CD4-positive, alpha-beta T cell treated with Interleukin-10 for 1 hour (primary cell): ENCODE measurements at places on chromosomes 7 and 10.

DNA sequence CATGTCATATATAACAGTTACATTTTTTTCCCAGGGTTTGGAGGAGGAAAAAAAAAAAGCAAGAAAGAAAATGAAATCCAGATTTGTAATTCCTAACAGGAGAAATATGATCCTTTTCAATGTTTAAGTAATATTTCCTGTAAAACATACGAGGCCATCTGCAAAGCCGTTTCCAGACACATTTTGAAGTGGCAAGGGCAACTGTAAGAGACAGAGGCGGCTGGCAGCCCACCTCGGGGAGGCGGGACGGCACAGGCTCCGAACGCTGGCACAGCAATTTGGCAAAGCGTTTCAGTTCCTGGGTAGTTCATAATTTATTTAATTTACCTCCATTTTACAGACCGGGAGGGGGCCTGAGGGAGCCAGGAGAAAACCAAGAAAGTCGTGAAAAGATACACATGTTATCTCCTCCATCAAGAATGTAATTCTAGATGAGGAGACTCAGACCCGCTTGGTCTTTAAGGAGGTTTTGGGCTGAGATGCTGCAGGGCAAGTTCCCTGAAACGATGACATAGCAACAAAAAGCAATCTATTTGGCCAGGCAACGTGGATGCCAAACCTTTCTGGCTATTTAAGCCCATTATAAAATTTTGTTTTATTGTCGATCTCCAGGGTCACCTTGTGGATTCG is 448.5 kb upstream of the MKI67 start:
- no peak for DNase-seq

DNA sequence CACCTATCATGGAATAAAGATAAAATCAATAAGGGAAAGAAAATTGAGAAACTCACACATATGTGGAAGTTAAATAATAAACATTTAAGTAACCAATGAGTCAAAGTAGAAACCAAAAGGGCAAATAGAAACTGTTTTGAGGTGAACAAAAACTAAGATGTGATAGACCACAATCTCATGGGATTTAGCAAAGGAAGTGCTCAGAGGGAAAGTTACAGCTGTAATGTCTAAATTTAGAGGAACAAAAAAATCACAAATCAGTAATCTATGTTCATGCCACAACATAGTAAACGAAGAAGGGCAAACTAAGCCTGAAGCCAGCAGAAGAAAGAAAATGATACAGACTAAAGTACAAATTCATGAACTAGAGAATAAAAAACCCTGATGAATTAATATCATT is 16.3 kb downstream of the CYP3A4 start:
- DNase-seq: no peak

GRCh38 chr7:139172775-139173174 is 58.3 kb upstream of the UBN2 start:
- no peak for DNase-seq

- DNase-seq: no peak
These were observed 148.2 kb downstream of the CHN2 start for GRCh38 chr7:29342761-29343160.

GRCh38 chr10:19531324-19531723 is 284.9 kb upstream of the PLXDC2 start:
- no peak for DNase-seq

GRCh38 chr10:29102636-29103035 is 186.2 kb upstream of the LYZL1 start:
- DNase-seq: no peak

DNA sequence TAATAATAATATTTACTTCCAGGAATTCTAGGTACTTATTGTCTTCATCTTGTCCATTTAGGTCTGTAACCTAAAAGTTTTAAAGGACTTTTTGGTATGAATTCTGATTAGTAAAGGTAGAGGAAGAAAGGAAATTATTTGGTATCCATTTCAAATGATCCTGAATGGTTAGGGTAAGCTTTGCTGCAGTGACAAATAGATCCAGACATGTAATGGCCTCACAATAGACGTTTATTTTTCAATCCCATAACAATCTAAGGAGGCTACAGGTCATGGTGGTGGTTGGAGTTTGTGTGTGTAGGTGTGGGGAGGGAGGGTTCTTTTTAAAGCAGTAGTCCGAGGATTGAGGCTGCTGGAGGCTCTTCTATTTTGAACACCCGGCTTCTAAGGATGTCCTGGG is 5.3 kb downstream of the FBH1 start:
- DNase-seq: no peak

DNA sequence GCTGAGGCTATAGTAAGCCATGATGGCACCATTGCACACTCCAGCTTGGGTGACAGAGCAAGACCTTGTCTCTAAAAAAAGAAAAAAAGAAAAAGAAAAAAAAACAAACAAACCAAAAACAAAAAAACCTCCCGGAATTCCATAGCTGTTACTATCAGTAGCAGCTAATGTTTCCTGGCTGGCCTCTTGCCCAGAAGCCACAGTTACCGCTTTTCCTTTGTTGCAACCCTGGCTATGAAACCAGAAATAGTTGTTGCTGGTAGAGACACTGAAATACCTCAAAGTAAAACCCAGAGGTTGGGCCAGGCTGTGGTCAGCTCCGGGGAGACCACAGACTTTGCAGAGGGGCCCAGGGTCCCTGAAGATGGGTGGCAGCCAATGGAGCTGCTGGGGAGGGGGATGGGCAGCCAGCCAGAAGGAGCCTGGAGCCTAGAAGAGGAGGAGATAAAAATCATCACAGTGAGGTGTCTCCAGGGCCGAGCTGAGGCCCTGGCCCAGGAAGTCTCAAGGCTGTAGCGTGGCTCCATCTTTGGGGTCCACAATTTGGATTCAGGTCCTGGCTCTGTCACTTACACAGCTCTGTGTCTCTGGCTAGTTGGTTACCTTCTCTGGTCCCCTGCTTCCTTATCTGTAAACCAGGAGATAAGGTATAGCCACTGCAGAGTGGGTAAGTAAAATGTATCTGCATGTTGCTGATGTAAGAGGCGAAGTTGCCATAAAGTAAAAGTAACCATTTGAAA is 3.4 kb upstream of the CHST12 start:
- DNase-seq: peak; percentile 21

DNA sequence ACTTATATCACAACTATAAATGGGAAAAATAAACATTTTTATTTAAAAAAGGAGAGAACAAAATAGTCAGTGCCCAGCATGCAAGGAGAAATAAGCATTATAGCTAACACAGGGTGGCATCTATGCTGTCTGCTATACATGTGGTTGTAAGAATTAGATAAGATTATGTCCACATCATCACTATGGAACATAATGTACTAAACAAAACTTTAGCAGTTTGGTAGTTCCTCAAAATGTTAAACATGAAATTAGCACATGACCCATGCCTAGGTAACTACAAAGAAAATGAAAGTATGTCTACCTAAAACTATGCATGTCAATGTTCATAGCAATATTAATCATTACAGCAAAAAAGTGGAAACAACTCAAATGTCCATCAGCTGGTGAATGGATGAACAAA is 28.7 kb upstream of the RUFY2 start:
- no peak for DNase-seq

DNA sequence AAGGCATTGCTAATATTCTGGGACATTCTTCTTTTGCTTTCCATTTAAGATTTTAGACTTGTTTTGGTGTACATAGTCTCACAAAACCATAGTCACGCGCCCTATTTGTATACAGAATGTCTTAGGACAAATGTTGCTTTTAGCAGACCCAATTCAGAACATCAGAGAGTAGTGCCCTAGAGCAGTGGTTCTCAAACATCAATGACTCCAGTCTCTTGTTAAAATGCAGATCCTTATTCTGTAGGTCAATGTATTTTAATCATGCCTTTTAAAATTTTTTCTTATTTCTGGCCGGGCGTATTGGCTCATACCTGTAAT is 127.4 kb upstream of the EFCAB10 start:
- no peak for DNase-seq

- no peak for DNase-seq
These were observed 73.4 kb downstream of the VIPR2 start for GRCh38 chr7:159071260-159071659.

DNA sequence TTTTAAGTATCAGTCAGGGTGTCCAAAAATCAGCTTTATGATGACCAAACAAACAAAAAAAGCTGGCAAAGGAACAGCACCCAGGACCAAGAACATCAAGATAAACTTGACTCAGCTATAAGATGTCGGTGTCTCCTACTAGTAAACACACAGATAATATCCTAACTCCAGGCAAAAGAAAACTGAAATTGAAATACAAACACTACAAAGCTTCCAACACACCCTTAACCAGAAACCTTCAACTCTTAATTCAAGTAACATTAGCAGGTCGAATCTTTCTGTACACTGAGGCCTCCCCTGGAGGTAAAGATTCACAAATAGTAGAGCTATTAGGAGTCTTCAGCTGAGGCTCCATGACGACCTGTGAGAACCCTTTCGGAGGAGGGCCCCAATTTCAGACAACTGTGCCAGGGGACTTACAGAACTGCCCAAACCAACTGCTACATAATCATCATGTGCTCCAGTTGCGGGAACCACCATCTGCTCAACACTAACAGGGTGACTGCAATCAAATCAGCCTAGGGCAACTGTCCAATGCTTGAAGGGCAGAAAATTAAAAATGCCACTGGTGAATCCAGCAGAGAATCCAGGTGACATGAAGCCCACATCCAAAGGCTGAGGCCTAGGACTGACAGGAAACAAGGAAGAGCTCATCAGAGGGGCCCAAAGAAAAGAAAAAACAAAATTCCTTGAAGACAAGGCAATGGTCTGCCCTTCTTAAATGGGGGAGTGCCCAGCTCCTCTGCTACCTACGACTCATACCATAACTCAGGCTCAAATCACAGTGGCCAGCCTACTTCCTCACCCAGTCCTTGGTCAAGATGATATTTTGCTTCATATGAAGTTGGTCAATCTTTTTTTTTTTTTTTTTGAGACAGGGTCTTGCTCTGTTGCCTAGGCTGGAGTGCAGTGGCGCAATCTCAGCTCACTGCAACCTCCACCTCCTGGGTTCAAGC is 20.0 kb downstream of the XPNPEP1 start:
- DNase-seq: no peak

DNA sequence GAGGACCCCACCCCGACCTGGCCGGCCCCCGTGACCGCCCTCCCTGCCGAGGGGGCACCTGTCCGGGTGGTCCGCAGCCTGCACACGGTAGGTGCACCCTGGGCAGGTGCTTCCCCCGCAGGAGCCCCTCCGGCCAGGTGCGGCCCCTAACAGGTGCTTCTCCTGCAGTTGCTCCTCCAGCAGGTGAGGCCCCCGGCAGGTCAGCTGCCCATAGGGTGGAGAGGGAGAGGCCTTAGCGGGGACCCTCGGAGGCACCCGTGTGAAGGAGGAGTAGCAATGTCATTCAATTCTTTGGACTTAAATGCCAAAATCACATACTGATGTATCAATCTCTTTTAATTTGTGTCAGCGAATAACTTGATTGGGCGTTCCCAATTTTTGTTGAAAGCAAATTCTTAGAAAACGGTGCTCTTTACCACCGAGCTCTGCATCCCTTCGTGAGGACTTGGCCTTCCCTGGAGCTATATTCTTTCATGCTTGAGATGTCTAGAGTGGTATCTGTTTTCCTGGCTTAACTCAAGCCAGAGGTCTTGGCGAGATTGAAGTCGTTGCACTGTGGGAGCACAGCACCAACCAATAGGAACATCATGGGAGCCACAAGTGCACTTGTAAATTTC is 738 bp upstream of the NCAPG2 start:
- no peak for DNase-seq

DNA sequence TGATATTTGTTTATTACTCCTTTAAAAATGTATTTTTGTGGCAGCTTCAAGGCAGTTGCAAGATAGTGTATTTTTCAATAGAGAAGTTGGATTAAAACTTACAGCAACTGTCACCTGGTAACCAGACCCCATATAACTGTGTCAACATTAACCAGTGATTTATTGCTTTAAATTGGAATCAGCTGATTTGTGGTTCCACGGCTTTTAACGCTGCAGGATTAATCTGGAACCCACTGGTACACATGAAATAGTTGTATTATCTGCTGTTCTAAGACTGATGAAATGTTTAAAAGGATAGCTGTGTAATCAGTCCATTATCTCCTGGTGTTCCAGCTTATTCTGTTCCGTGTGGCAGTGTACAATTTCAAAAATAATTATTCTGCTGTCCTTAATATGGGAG is 180.2 kb downstream of the CELF2 start:
- DNase-seq: no peak

GRCh38 chr10:78782441-78782840 is 286.3 kb upstream of the ZMIZ1 start:
- DNase-seq: no peak

GRCh38 chr10:126959431-126959830 is 54.2 kb downstream of the DOCK1 start:
- no peak for DNase-seq

DNA sequence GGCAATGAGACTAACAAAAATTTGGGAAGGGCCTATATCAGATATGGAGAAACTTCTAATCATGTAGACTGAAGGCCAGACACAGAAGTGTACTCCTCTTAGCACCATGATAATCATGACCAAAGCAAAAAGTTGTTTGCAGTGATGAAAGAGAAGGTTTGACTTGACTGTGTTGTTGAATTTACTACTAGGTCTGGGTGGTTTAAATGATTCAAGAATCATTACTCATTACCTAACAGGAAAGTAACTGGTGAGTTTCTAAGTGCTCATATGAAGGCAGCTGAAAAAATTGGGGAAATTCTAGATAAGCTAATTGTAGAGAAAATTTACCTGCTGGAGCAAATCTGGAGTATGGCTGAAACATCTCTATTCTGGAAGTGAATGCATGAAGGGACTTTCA is 451.5 kb upstream of the SORCS1 start:
- no peak for DNase-seq
